ENCODE measurements at places on chromosomes 12 and 14.

DNA sequence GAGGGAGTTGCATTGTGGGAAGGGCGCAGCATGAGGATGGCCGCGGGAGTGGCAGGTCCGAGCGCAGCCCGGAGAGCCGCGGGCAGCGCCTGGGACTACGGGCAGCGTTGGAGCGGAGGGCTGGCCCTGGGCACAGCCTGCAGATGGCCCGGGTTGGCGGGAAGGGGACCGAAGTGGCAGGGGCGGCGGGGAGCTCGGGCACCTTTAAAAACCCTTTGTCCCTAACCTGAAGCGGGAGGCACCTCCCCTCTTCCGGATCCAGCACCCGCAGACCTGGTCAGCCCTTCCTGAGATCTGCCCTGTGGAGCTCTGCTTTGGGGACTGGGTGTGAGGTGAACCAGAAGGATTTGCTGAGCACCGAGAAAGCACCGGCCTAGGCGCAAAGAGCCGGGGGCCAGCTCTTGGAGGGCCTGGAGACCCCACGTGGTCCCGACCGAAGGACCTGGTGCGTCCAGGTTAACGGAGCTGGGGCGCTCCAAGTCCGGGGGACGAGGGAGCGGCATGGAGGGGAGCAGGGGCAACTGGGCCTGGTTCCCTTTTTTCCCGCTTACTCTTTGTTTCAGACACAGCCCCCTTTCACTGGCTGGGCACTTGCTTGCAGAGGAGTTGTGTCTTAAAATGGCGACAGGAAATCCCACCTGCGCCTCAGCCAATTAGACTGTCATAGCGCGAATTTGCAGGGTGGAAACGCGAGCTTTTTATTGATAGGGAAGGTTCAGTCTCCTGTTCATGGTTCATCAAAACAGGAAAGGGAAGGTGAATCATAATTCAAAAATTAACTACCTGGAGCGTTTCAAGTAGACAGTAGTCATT is 792 bp upstream of the SLC38A1 start:
- no peak for DNase-seq

- DNase-seq, result no peak
Measured at GRCh38 chr14:98728024-98728423, 544.0 kb downstream of the BCL11B start.

DNA sequence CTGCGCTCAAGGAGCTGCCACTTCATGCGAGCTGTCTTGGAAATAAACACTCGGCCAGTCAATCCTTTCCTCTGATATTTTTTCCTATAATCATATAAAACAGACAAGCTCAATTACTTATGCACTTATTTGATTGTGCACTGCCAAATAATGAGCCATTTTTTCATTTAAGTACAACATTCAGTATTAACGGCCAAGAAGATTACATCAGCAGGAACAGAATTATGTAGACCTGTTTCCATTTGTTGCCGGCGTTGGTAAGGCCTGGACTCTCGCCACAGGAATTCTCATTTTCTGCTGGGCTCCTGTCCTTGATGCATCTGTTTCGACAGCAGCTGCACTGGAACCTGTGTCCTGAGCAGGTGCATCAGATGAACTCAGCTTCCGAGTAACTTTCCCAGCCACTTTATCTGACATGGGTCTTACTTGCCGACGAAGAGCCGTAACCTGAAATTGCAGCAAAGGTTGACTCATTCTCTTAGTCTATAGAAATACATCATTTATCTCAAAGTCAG is 110.2 kb downstream of the KIF21A start:
- peak; percentile 42 for DNase-seq

- DNase-seq, result peak; percentile 26
Measured at GRCh38 chr14:65453807-65454480, 41.4 kb downstream of the FUT8 start.

DNA sequence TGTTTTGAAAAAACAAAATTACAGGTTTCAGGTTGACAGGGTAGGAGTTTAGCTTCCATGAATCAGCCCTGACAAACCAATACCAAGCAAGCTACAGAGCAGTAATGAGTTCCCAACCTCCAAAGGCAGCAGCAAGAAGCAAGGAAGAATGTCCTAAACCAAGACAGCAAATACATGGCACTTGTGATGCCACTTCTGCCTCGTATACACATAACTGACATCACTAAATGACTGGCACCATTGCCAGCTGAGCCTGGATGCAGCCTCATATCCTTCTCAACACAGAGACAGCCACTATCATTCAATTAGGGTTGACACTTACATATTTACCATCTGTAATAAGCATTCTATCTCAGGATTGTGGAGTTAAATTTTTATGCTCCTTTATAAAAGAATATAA is 35.0 kb upstream of the MDM1 start:
- DNase-seq, result no peak

DNA sequence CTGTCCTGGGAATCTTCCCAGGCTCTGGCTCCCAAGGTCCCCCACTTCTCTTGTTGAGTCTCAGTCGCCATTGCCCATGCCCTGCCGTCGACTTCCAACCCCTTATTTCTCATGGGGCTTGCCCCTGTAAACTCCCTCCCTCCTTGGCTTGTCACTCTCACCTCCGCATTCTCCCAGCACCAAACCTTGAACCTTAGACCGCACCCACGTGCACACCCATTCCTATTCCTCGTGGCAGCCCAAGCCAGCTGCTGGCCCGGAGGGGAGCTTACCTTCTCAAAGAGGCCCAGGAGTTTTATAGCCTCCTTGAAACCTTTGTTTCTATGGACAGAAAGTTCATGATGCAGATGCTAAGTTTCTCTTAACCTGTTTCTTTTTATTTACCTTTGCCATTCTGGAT is 4.6 kb downstream of the JDP2 start:
- no peak for DNase-seq

GRCh38 chr12:98355322-98355721 is 160.1 kb upstream of the TMPO start:
- no peak for DNase-seq

DNA sequence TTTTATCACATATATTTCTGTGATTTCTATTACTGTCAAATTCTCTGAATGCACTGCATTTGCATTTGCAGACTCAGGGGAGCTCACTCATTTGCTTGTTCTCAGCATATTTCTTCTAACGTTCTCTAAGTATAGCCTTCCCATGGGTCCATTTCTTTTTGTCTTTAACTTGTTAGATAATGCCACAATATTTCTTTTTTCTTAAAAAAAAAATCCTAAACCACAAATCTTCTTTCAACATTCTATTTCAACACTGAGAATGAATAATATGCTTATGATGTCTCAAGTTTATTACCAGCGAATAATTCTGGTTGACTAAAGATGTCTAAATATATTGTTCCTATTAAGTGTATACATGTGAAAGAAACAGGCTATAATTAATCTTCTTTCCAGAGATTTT is 200.2 kb downstream of the ANO6 start:
- no peak for DNase-seq
